Gastroesophageal sphincter (tissue), 4 donors: ENCODE measurements at places on chromosomes 7 and 10. TPM values are rescaled to one million over a fixed set of nuclear protein-coding genes. Genes with fewer than 3 reads are reported as not detected.

Gene STRA8
- not detected for total RNA-seq

Gene LRRC61
- total RNA-seq: 9.4 TPM

Gene FAM131B
- total RNA-seq: 0.84 TPM

DNA sequence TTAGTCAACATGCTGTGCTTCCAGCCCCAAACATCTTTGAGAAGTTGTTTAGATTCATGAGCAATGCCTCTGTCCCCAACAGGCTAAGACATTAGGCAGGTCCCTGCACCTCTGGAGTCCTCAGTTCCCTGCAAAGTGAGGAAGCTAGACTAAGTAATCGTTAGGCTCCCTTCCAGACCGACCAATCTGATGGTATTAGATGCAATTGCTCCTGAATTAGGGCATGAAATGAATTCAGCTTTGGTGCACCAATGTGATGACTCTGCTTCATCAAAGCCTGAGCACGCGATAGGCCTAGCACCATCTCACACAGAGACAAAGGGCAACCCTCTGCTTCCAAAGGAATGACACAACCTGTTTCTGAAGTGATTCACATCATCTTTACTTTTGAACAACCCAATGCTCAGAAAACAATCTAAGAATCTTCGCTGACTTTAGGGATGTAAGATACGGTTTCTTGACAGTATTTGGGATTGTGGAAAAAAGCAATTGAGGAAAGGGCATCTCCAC, 723 bp upstream of the TES start:
- ATAC-seq: no peak

DNA sequence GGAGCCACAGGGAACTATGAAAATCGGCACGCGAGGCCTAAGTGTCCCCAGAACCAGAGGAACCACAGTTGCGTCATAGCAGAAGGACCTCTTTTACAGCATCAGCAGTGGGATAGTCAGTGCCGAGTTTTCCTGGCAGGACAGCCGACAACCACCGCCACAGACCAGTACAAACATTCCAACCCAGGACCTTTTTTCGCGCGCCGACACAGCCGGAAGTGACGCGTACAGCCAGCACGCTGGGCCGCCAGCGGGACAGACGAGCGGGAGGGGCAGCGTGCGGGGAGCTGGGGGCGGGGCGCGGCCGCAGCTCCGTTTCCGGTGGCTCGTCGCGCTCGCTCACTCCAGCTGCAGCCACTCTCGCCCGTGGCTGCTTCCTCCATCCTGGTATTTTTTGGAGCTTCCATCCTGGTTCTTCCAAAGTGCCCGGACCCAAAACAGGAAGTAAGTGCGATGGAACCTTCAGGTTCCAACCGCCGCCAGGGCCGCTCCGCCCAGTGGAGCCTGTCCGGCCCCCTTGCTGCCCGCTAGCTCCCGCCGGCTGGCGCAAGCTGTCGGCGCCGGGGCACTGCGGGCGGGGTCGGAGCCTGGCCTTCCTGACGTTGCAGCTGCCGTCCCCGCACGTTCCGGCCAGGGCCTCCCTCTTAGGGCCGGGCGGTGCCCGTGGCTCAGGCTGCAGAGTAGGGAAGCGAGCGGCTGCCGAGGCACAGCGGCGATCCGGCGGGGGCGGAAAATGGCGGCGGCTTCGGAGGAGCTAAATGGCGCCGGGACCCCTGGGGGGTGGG, at the start of gene DMTF1:
Gene DMTF1, plus strand, starts transcription at position 342 of the 785 bp plus-strand sequence. CDS start 12,489 bp downstream, outside the sequence.
- peak; percentile 96 for ATAC-seq

- ATAC-seq: no peak
Observed at GRCh38 chr7:156218544-156219306, 406.5 kb upstream of the SHH start.

DNA sequence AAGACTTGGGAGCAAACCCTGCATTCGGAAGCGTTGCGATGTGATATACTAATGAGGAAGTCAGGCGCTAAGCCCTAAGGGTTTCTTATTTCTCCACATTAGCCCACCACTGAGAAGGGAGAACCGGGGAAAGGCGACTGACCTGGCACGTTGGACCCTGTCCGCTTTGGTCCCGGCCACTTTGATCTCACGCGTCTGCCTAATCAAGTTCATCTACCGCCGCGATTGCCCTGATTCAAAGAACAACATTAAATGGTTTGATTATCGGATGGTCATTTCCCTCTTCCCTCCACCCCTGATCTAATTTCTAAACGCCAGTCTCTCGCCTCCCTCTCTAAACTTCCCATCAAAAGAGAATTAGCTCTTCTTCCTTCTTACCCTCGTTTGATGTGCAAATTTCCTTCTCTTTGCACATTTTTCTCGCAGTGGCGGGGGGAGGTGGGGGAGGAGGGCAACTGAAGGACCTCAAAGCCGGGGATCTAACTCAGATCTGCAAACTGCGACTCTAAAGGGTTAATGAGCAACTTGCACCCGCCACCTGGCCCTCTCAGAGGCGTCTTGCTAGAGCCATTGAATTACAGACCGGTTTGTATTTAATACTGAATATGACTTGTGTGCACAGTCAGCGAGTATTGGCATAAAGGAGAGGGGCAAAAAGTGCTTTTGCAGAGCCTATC, 687 bp upstream of the DKK1 start:
- no peak for ATAC-seq

DNA sequence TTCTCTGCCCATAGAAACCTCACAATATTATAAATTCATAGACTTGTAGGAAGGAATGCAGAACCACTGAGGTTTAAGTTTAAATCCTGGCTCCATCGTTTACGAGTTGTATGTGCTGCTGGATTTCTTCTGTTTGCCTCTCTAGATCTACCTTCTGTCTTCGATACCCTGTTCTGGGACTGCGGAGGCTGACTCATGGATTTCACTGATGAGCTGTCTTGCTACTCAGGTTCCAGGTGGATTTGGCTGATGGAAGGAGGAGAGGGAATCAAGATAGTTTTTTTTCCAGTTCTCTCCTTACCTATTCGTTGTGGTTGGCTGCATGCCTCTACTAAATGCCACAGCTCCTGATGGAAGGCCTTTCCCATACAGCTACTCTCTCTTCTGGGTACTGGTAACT, 375.8 kb downstream of the REEP3 start:
- ATAC-seq: no peak

DNA sequence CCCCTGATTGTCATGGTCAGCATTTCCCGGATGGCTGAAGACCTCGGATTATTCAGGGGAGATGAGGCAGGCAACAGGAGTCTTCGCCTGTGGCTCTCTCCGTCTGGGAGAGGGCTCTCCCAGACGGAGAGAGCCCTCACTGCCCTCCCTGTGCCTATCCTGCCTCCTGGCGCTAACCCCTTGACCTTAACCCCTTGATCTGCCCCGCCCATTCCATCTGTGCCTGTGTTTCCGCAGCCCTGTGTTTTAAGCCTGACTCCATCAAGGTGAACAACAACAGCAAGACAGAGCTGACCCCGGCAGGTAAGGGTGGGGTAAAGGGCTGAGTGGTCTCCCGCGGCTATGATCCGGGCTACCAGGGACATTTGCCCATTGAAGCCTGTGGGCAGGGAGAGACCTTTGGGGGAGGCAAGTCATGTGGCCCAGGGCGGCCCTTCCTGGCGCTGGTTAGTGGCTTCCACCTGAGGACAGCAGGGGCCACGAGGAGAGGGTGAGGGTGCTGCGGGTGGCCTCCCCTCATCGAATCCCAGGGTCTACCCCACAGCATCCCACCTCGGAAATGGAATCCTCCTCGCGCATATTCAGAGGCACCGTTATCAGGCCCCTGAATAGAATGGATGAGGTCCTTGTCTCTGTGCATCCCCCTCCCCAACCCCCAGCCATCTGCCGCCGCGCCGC, 4.2 kb upstream of the MUC12 start:
- ATAC-seq: no peak

DNA sequence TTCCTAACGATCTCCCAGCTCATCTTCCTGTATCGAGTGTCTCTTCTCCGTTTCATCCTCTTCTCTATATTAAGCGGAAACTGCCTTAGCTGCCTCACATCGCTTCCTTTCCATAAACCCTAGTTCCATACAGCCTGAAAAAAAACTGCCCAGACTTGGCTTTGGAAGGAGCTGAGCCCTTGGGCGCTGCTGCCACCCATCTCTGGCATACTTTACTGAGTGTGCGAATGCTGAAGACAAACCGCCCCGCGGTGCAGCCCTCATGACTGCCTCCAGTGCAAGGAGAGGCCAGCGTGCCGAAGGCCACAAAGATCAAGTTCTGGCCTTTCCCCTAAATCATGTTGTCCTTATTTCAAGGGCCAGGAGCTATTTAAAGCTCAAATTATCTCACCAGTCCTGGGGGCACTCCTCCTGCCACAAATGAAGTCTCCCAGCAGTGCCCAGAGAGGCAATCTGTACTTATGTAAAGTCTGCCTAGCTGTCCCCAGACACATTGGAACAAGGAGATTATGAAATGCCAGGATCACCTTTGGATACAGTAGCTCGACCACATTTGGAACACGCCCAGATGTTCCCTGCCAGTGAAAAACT, 25.2 kb downstream of the YWHAG start:
- peak; percentile 55 for ATAC-seq

DNA sequence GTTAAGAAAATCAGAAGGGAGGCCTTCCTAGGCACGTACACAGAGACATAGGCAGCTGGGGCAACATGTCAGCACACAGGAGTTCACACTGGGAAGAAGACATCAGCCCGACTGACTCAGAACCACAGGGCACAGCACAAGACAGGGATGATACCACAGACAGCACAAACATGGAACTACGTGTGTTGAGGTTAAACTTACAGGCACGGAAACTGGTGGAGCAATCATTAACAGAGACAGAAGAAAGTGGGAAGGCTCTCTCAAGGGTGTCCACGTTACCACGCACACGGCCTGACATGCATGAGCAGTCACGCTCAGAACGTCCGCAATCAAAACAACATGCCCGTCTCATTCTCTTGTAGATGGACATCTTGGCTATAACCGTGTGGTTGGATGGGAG, 636.4 kb downstream of the KCNMA1 start:
- ATAC-seq: no peak

Gene CACNA2D1
- total RNA-seq: 47.6 TPM

DNA sequence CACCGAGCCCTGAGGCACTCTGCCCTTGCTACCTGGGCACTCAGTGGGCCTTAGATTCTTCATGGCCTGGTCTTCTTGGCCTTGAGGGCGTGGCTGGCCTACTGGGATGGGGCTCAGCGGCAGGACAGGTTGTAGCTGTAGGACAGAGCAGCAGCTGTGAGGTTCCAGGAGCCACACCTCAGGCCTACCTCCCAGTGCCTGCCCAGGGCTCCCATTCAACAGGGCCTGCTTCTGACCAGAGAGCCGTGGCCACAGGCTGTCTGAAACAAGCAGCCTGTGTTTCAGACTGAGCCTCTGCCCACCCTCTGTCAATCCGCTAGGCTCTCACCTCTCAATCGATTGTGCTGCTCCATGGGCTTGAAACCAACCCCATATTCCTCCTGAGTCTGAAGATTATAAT, 928.0 kb upstream of the ZNF722 start:
- no peak for ATAC-seq

DNA sequence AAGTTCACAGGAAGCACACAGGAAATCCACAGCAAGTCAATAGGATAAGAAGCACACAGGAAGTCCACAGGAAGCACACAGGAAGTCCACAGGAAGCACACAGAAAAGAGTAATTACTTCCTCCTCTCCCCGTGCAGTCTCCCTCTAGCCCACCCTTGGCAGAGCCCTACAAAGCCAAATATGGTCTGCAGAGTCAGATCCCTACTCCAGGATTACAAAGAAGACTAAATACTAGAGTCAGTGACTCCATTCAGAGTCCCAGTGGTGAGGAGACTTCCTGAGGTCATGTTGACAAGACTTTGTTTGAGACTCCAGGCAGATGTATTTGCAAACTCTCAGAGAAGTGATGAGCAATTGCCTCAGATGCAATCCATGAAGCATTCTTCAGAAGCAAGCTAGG, 398.6 kb upstream of the AUTS2 start:
- ATAC-seq: no peak

Gene MYPN
- 1.9 TPM for total RNA-seq

GRCh38 chr10:3850999-3851937, 66.3 kb upstream of the KLF6 start:
- peak; percentile 75 for ATAC-seq

DNA sequence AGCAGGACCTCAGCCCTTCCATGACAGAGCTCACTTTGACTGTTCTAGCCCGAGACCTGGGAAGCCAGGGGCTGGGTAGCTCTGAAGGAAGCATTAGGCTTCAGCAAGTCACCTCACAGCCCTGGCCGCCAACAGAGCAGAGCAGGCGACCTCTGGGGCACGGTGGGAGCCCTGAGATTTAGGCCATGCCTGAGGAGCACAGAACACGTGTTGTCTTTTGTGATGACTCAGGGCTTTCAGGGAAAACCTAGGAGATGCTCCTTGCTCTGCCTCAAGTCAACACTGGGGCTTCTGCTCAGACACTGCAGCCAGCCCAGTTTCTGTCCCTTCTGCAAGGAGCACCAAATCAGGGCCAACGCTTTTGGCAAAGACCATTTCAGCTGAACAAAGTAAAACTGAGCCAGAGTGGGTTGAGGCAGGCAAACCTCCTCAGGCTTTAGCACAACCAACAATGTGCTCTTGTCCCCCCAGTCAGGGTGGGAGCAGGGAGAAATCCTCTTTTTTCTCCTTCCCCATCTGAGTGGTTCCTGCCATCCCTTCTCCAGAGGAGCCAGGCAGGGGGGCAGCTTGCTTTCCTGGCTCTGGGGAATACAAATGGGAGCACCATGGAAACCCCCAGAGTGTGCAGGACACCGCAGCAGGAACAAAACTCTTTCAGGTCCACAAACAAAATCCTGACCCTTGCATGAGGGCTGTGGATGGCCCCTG, 14.4 kb downstream of the CAMK2G start:
- no peak for ATAC-seq

DNA sequence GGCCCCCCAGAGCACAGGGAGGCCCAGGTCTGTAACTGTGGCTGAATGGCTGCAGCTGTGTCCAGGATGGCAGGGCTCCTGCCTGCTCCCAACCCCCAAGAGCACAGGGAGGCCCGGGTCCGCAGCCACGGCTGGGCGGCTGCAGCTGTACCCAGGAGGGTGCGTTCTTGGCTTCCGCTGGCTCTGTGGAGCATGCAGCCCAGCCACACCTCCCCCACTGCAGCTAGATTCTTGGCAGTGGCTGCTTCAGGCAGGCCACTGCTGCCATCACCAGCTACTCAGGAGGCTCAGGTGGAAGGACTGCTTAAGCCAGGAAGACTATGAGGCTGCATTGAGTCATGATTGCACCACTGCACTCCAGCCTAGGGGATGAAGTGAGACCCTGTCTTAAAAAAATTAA, 27.9 kb downstream of the C7orf25 start:
- ATAC-seq: no peak

GRCh38 chr7:51138123-51139085, 178.2 kb downstream of the COBL start:
- no peak for ATAC-seq

GRCh38 chr10:67175354-67175753, 249.5 kb downstream of the LRRTM3 start:
- ATAC-seq: no peak

GRCh38 chr10:116490028-116490662, 55.6 kb upstream of the PNLIP start:
- ATAC-seq: no peak

GRCh38 chr7:12861070-12861469, 173.6 kb downstream of the ARL4A start:
- ATAC-seq: peak; percentile 62

GRCh38 chr10:42827201-42827600, 44.6 kb downstream of the BMS1 start:
- no peak for ATAC-seq

Gene CHST12
- total RNA-seq: 8.3 TPM

- no peak for ATAC-seq
Observed at GRCh38 chr10:125980521-125981035, 84.2 kb downstream of the FANK1 start.

Gene ZSWIM8
- total RNA-seq: 113 TPM

GRCh38 chr10:32174349-32174893, 118.2 kb upstream of the KIF5B start:
- no peak for ATAC-seq

- no peak for ATAC-seq
Observed at GRCh38 chr10:56318816-56319215, 42.2 kb downstream of the ZWINT start.

- ATAC-seq: peak; percentile 9
Observed at GRCh38 chr7:87628780-87629569, 777 bp downstream of the RUNDC3B start.
